Lower leg skin (tissue), 4 donors: ENCODE measurements at places on chromosomes 16 and 17. TPM values are rescaled to one million over a fixed set of nuclear protein-coding genes. Genes with fewer than 3 reads are reported as not detected.

SLC9A5 gene
- 0.83 TPM for total RNA-seq

KCNH4 gene
- not detected for total RNA-seq

KRTAP17-1 gene
- total RNA-seq, result 38.6 TPM

DNA sequence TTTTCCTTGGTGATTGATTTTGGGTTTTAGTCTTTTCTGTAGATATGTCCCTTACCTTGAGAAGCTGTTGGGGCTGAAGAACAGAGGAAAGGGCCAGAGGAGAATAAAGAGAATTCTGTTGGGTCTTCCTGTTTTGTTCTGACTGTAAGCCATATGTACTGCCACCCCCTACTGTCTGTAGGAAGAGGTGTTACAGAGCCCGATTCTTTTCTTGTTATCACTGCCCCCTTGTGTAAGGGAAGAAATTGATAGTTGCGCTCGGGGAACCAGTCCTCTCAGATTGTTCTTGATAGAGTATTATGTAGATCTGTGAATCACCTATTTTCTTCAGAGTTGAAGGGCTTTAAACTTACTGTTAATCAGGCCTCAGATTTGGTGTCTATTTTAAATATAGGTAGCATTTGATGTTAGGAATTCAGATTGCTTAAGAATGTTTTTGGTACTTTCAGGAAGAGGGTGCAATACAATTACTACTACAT, 2.4 kb downstream of the TANC2 start:
- no peak for DNase-seq

GRCh38 chr17:63830904-63831491, 3.5 kb upstream of the FTSJ3 start:
- DNase-seq, result no peak

DNA sequence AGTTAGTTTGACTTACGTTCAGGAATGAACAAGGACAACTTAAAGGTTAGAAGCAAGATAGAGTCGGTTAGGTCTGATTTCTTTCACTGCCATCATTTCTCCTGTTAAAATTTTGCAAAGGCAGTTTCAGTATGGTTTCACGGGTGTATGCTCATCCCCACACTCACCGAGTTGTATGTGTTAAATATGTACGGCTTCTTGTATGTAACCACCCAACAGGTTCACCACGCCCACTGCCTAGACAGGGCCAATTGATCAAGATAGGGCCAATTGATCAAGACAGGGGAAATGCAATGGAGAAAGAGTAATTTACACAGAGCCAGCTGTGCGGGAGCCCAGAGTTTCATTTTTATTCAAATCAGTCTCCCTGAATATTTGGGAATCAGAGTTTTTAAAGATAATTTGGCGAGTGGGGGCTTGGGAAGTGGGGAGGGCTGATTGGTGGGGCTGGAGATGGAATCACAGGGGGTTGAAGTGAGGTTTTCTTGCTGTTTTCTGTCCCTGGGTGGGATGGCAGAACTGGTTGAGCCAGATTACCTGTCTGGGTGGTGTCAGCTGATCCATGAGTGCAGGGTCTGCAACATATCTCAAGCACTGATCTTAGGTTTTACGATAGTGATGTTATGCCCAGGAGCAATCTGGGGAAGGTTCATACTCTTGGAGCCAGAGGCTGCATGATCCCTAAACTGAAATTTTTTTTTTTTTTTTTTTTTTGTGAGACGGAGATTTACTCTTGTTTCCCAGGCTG, 62.4 kb upstream of the PLCG2 start:
- DNase-seq, result no peak

- no peak for DNase-seq
Measured at GRCh38 chr17:2043785-2044184, 2.0 kb downstream of the OVCA2 start.

GRCh38 chr16:69345923-69346322, 5.7 kb downstream of the TMED6 start:
- DNase-seq, result no peak

- no peak for DNase-seq
Measured at GRCh38 chr17:81398176-81398831, 3.0 kb downstream of the BAHCC1 start.

GRCh38 chr17:70563281-70563820, 394.0 kb downstream of the KCNJ2 start:
- no peak for DNase-seq

DNA sequence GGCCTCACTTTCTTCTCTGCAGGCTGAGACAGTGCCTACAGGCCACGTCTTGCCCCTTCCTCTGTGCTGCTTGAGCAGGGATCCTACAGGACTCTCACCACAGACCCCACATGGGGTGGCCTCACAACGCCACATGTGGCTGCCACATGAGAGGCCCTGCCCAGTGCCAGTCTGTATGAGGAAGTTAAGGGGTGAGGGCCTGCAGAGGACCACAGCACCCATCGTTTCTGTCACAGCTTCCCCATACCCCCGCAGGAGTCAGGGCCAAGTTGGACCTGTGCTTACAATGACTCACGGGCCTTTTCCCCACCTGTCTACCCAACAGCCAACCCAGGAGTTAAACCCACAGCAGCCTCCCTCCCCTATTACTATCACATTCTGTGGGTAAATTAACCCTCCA, 2.9 kb upstream of the GSDMB start:
- DNase-seq, result no peak

DNA sequence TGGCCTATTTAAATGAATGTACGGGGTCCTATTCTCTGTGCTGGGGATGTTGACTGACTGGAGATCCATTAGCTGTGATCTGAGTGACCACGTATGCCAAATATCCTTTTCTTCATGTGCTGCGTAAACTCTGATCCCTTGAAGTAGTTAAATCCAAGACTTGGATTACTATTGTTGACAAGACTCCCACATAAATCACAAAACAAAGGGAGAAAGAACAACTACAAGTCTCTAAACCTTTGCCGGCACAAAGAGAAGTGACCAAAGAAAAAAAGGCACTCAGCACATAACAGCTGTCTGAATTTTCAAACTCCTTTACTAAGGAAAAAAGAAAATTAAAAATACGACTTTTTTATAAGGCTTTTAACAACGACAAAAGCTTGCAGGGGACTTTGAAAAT, 559.9 kb upstream of the CDH8 start:
- no peak for DNase-seq
